ENCODE measurements at places on chromosomes 6 and 20.
A peak's percentile ranks its signal among the peaks of the same experiment; 100 is the strongest.

- H3K27ac ChIP-seq: peak overlapping the region; percentile 94
- no peaks in the 10 kb centered on the region for H3K27me3 ChIP-seq
- H3K36me3 ChIP-seq: no peaks in the 10 kb centered on the region
- H3K4me3 ChIP-seq: no peak overlapping the region
- peaks cover 5% of the 10 kb centered on the region for H3K4me1 ChIP-seq
Observed at GRCh38 chr20:44601236-44601671, 18.9 kb downstream of the PKIG start.

- no peaks in the 10 kb centered on the region for H3K27me3 ChIP-seq
- H3K27ac ChIP-seq: no peak overlapping the region
- no peaks in the 10 kb centered on the region for H3K4me1 ChIP-seq
- no peak overlapping the region for H3K4me3 ChIP-seq
- no peak for DNase-seq
Observed at GRCh38 chr6:6390849-6391602, 70.6 kb upstream of the F13A1 start.

DNA sequence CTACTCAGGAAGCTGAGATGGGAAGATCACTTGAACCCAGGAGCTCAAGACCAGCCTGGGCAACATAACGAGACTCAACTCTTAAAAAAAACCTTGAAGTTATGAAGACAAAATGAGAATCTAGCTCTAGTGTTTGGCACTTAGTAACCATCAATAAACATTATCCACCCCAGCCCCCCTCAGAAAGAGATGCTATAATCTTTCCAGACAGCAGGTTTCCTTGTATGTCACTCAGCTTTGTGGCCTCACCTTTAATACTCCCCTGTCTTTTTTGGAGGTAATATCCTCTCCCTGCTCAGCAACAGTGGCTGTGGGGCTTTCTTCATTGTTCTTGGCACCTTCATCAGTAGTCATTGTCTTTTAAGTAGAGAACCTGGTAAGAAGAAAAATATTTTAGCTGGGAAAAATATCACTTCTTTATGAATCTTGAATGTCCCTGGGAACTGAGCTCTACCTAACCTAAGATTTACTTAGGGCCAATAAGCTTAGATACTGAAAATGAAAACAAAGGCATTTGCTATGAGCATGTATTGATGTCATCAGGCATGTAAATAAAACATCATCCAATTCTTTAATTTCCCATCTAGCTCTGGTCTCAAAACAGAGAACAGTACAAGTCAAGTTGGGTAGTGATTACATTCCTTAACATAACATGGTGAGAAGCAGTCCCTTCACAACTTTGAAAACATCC is 46.1 kb downstream of the FKBP5 start:
- no peak overlapping the region for H3K27ac ChIP-seq
- H3K4me1 ChIP-seq: no peaks in the 10 kb centered on the region
- no peaks in the 10 kb centered on the region for H3K27me3 ChIP-seq

DNA sequence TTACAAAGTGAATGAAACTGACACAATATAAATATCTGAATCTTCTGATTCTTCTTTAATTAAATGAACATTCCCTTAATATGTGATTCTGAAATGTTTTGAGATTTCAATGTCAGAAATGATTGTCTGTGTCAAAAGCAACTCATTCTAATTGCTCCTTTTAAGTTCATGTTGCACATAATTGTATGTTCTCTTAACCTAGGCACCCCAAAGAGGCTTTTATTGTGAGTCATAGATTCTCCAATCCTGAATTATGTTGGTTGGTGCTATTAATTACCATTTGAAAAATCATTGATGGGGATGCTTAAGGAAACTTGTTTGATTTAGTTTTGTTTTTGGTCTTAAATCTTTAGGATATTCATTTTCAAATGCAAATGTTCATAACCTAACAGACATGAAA is 829.7 kb upstream of the CITED2 start:
- no peak for DNase-seq
- no peaks in the 10 kb centered on the region for H3K4me1 ChIP-seq
- no peak overlapping the region for H3K4me3 ChIP-seq
- no peaks in the 10 kb centered on the region for H3K36me3 ChIP-seq

- no peaks in the 10 kb centered on the region for H3K27me3 ChIP-seq
- H3K4me1 ChIP-seq: no peaks in the 10 kb centered on the region
- no peak overlapping the region for H3K27ac ChIP-seq
- no peak for DNase-seq
- no peak overlapping the region for H3K4me3 ChIP-seq
- H3K36me3 ChIP-seq: no peaks in the 10 kb centered on the region
Observed at GRCh38 chr6:140071601-140072062, 697.2 kb upstream of the CITED2 start.

DNA sequence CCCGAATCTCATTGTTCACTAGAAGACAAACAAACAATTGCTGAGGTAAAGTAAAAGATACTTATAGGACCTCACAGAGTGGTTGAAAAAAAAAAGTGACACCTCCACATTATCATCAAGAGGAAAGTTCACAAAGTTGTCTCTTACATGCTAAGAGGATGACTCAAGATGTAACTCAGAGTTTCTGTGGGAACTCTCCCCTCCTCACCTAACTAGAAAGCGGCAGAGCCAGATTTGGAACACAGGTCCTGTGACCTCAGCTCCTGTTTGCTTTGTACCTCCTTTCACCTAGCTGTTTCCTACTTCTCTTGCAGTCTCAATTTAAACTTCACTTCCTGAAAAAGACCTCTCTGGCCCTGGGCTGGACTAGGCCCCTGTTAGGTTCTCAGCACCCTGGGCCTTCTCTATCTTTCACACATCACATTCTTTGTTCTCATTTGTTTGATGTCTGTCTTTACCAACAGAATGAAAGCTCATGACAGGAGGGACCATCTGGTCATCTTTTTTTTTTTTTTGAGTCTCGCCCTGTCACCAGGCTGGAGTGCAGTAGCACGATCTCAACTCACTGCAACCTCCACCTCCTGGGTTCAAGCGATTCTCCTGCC is 60.8 kb downstream of the CD24 start:
- no peaks in the 10 kb centered on the region for H3K27me3 ChIP-seq
- no peak overlapping the region for H3K4me3 ChIP-seq
- H3K27ac ChIP-seq: peak overlapping the region; percentile 71
- H3K4me1 ChIP-seq: no peaks in the 10 kb centered on the region
- DNase-seq: no peak

DNA sequence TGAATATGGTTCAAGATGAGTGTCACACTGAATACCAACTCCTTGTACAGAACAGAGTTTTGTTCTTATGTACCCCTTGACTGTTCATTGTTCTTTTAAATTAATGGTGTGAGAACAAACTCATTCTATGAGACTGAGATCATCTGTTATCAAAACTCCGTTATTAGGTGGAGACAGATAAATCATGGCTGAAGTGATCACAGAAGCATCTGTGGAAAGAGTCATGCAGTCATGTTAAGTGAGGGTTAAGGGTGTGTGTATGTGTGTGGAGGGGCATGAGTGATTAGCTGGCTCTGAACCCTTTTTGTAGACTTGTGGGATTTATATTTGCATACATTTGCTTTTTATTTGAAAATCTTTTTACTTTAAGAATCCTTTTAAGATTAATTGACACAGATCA is 24.7 kb downstream of the ADGRG6 start:
- H3K36me3 ChIP-seq: no peaks in the 10 kb centered on the region
- H3K4me1 ChIP-seq: no peaks in the 10 kb centered on the region
- H3K4me3 ChIP-seq: no peak overlapping the region
- no peak for DNase-seq

DNA sequence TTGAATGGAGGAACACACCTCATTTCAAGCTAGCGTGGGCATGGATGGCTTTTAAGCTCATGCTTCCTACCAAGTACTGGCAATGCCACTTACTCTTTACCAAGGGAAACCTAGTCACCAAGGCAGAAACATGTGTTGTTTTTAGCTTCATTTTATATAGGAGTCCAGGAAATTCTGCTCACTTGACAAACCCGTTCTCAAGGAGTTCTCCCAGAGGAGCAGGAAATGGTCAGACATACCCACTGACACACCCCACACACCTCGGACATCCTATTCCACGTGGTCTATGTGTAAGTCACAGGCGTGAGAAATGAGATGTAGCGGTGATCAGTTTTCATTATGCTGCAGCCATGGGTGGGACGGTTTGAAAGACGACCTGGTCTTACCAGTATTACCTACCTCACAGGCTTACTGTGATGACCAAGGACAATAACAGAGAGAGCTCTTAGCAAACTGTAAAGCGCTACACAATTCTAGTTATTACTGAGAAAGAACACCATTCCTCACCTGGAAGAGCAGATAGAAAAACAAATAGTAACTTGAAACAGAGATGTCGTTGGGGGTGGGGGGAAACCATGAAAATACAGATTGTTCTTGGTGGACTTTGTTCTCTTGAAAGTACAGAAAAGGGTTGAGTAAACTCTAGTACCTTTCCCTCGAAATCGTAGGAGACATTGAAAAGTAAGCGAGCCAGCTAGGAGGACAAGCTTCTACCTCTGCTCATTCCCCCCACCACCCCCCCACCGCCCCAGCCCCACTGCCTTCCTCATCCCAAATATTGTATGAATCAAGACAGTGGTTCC is 1.7 kb downstream of the CNKSR3 start:
- peak overlapping the region; percentile 82 for H3K4me3 ChIP-seq
- no peaks in the 10 kb centered on the region for H3K4me1 ChIP-seq
- H3K36me3 ChIP-seq: no peaks in the 10 kb centered on the region
- no peaks in the 10 kb centered on the region for H3K27me3 ChIP-seq
- peak; percentile 42 for DNase-seq

DNA sequence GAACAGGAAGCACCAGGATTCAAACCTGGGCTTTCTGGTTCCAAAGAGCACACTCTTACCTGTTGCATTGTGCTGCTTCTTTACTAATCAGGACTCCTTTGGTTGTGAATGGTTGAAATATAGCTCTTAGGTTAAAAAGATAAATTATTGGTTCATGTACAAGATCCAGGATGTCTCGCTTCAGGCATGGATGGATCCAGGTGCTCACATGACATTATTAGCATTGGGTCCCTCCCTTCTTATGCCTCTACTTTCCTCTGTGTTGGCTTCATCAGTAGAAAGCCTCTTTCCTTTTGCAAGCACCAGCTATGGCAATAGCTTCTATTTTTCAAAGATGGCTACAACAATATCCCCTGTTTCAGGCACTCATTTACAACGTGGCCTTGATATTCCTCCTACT is 217.7 kb upstream of the SULF2 start:
- no peak overlapping the region for H3K4me3 ChIP-seq
- H3K27ac ChIP-seq: no peak overlapping the region
- no peaks in the 10 kb centered on the region for H3K4me1 ChIP-seq
- DNase-seq: no peak
- no peaks in the 10 kb centered on the region for H3K27me3 ChIP-seq

- H3K27me3 ChIP-seq: no peaks in the 10 kb centered on the region
- no peak overlapping the region for H3K4me3 ChIP-seq
- H3K4me1 ChIP-seq: no peaks in the 10 kb centered on the region
- DNase-seq: no peak
- H3K36me3 ChIP-seq: no peaks in the 10 kb centered on the region
- H3K27ac ChIP-seq: no peak overlapping the region
Observed at GRCh38 chr6:5764401-5764955, 242.2 kb downstream of the NRN1 start.

All from breast epithelium (tissue), 4 donors.